Stimulated activated CD4-positive, alpha-beta T cell treated with anti-CD3 and anti-CD28 coated beads, Interleukin-12 subunit alpha, Interleukin-12 subunit beta, amount 100 ng/mL, for 4 hours (primary cell): ENCODE measurements at places on chromosomes 5 and 9.

DNA sequence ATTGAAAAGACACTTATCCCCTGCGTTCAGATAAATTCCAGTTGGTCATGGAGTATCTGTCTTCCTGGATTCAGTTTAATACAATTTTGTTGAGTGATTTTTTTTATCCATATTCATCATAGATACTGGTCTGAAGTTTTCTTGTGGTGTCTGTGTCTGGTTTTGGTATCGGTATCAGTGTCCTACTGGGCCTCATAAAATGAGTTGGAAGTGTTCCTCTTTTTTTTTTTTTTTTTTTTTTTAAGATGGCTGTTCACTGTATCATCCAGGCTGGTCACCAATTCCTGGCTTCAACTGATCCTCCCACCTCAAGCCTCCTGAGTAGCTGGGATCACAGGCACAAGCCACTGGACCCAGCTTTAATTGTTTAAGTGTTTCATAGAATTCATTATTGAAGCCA is 2.9 kb upstream of the CAMSAP1 start:
- no peak for DNase-seq

DNA sequence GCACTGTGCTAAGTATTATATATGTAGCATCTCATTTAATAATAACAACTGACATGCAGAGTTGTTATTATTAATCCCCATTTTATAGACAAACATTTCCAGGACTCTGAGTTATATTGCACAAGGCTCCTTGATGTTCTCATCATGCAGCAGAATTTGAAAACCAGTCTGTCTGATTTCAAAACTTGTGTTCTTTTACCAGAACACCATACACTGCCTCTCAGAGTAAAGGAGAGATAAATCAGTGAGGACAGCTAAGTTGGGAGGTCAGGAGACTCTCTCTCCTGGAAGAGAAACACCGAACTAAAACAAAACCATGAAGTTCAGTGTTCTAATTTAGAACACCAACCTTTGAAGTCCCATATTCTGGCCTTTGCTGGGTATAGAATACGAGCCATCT is 92.7 kb upstream of the TNC start:
- no peak for DNase-seq

DNA sequence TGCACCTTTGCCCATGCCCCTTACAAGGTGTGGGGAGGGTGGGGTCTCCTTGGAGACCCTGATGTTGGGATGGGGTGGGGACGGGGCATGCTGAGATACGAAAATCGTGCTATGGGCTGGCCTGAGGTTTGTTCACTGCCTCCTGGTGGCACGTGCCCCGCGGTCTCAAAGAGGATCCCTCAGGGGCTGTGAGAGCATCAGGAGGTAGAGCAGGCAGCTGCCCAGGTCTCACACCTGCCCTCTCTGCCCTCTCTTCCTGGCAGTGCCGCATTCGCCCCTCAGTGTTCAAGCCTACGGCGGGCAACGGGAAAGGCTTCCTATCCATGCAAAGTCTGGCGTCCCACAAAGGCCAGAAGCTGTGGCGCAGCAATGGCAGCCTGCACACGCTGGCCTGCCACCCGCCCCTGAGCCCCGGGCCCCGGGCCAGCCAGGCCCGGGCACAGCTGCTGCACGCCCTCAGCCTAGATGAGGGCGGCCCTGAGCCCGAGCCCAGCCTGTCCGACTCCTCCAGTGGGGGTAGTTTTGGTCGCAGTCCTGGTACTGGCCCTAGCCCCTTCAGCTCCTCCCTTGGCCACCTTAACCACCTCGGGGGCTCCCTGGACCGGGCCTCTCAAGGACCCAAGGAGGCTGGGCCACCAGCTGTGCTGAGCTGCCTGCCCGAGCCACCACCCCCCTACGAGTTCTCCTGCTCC is 6.7 kb downstream of the N4BP3 start:
- DNase-seq, result no peak

DNA sequence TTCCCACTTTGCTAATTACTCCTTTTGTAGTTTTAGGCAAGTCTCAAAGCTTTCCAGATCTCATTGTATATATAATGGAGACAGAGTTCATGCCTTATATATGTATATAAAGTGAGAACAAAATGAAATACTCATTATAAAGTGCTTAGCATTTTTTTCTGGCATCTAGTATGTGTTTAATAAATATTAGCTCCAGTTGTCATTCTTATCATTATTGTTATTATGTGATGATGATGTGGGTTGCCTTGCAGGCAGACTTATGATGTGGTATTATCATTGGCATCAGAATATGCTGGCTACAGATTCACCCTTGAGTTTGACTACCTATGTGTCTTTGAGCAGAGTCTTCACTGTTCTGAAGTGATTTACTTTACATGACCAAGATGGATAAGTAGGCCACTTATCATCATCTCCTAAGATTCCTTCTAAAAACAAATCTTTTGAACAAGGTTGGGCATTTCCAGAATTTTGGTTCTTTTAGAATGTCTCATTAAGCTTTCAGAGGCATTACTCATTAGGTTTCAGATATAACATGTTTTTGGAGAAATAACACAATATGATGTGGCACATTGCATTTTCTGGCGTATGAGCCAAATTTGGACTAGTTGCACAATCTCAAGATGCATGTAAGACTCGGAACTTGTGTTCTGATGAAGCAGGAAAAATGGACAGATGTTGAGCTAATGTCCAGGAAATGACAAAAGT is 145.6 kb upstream of the TNC start:
- no peak for DNase-seq

- no peak for DNase-seq
These were observed 45.3 kb upstream of the GPR21 start for GRCh38 chr9:122988141-122988540.

DNA sequence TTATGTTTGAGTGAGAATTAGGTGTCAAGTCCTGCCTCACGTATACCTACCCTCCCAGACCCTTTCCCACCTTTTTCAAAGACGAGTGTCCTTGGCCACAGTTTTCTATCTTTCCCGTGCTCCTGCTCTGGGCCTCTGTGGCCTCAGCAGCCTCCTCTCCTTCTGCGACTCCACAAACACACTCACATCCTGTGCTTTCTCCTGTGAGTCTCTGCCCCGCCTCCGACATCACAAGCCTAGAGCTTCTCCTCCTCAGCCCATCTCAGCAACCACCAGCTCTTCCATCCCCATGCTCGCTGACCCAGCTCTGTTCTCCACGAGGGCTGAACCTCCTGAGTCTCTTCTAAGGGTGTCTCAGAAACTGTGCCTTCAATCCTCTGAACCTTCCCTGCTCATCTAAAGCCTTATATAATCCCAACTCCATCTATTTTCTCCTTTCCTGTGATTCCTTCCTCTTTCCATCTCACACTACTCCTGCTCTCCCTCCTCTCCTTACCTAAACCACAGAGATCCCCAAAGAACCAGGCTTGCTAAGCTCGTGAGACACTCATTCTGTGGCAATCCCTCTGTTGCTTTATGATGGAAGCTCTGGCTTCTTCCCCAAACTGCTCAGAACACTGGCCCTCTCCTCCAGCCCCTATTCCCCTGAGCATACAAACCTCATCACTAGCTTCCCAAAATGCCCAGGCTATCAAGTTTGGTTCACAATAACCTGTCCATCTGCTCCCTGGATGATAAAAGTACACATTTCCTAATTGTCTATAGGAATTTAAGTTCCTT is 55.2 kb downstream of the RASEF start:
- no peak for DNase-seq

- no peak for DNase-seq
These were observed 20.3 kb downstream of the TBC1D2 start for GRCh38 chr9:98235126-98235525.

DNA sequence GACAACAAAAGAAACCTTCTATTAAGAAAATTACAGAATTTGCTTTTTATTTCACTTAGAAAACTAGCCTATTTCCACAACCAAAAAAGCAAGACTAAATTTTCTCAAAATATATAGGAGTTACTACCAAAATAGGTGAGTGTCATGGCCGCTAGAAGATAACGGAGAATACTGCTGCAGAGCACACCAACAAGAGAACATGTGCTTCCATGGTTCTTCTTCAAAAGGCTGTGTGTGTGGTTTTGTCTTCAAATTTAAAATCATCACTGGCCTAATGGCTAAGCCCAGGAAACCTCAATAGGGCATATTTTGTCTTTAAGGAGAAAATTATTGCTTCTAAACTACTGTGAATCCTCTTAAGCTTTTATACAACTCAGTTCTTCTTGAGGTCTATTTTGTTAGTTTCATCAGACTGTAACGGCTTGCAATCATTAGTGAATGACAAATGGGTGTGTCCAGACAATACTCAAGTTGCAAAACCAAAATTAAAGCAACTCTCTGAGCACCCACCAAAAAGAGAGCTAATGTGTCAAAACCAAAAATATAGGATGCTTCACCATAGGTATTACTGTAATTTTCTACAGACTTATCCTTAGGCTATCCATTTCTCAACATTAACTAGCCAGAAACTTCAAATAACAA is 3.3 kb downstream of the SETX start:
- DNase-seq, result no peak

GRCh38 chr5:40134883-40135520 is 544.7 kb upstream of the PTGER4 start:
- no peak for DNase-seq

GRCh38 chr9:114688379-114688778 is 6.4 kb upstream of the TEX48 start:
- no peak for DNase-seq

GRCh38 chr5:35899800-35900199 is 38.6 kb downstream of the CAPSL start:
- DNase-seq, result no peak

DNA sequence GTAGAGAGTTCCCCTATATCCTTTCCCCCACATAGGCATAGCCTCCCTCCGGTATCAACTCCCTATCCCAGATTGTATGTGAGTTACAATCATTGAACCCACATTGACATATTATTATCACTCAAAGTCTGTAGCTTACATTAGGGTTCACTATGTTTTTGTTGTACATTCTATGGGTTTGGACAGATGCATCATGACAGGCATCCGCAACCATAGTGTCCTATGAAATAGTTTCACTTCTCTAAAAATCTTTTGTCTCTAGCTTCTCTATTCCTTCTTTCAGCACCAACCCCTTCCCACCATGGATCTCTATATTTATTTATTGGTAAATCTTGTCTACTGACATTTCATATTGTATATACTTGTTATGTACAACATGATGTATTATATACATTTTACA is 31.6 kb downstream of the TAF11L14 start:
- no peak for DNase-seq

DNA sequence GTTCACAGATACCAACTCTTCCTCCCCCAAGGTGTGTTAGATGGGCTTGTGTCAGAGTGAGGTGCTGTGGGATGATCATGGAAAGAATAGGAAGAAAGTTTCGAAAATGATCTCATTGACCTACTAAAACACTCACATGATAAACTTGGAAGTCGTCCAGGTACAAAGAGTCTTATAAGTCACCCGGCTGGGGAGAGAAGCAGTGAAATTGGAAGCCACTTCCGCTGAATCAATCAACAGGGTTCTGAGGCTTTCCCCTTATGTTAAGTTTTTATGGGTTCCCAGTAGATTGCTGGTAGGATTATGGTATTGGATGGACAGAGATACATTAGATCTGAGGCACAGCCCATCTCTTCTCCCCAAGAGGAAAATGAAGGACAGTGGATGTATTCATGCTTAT is 218.8 kb upstream of the MSX2 start:
- no peak for DNase-seq

DNA sequence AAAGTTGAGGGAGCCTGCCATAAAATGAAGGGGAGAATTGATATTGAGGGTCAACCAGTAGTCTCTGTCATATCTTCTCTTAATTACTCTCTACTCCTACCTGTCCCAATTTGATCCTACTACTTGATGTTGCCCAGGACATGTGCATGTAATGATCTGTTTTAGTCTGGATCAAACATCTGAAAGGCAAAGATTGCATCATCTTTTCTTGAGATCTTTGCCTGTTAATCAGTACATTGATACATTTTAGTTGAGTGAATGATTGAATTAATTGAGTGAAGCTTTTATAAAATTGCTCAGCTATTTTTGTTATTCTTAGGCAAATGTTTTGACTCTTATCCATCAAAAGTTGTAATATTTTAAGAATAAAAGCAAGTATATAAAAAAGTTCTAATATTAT is 21.7 kb downstream of the ARHGEF28 start:
- no peak for DNase-seq

- no peak for DNase-seq
These were observed at the start of gene PAEP for GRCh38 chr9:135561391-135562234. TSS of gene PAEP (plus strand) at chr9:135561756.

DNA sequence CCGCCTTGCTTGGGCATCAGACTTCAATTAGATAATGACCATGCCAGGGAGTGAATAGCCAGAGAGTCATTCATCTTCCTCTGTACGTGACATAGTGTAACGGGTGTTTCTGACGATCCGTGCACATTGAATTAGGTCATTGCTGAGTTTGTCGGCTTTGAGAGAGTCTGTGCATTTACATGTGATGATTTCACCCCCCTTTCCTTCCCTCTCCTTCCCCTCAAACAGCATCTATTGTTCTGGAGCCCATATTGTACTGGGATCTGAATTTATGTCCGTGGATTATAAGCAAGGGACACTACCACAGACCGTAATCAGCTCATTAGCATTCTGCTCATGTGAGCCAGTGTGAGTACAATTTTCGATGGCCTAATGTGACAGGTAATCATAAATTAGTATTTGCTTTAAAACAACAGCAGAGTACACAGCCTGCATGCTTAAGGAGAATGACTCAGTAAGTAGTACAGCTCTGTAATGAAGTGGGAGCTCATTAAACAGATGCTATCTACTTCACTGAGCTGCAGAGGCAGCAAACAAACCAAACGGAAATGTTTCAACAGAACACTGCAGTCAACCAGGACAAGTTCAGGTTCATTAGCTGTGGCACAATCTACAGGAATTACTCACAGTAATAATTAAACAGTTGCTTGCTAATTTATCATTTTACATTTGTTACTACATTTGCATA is 302.1 kb downstream of the CSNK1G3 start:
- DNase-seq, result no peak

DNA sequence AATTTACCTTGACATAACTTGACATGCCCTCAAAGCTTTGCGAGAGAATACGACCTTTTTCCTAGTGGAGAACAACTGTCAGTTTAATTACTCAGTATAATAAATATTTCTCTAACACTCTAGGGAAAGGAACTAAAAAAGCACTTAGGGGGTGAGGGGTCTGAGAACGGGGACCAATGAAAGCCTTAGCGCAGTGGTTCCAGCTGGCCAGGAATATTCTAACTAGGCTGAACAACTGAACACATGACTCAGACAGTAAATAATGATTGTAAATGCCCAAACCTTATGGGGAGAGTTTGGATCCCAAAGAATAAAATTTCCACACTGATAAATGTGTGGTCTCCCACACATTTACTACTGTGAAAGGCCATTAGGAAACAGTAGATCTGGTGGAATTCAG is 14.9 kb downstream of the MYO10 start:
- DNase-seq, result no peak

- no peak for DNase-seq
These were observed 23.3 kb upstream of the COL5A1 start for GRCh38 chr9:134618163-134618832.

GRCh38 chr5:34749431-34749873 is 89.5 kb upstream of the TTC23L start:
- no peak for DNase-seq

- DNase-seq, result no peak
These were observed 76.8 kb downstream of the TMEM167A start for GRCh38 chr5:83000428-83000827.
